ENCODE measurements at places on chromosomes 11 and 22.

GRCh38 chr11:41456269-41456668 lies 3.2 kb downstream of the LRRC4C start:
- no peak for DNase-seq

DNA sequence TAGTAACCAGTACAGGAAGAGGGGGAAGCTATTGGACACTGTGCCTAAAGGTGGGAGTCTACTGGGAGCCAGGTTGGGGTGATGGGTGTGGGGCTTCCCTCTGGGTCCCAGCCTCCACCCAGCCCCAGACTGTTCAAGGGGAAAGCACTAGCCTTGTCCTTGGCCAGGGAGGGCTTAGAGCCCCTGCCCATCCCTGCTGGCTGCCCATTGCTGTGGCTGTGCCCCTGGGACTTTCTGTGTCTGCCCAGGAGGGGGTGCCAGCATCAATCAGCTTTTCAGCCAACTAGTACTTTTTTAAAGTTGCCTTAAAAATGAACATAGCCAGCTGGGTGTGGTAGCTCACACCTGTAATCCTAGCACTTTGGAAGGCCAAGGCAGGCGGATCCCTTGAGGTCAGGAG lies 19.9 kb downstream of the INCENP start:
- DNase-seq: no peak

DNA sequence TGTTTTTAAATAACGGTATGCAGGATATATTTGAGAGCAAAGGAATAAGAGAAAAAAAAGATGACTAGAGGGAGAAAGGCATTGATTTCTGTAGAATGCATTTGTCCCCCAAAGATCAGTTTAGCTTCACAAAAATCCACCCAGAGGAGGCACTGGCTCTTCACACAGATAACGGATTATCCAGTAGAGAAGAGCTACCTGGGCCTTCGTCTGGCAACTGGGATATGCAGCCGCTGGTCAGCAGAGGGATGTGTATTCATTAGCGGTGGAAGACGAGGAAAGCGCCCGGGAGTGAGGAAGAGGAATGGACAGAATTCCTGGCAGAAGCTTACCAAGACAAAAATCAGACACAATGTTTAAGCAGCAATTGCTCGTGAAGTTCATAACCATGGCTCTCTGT lies 5.6 kb upstream of the WT1 start:
- DNase-seq: no peak

- DNase-seq: no peak
Observed at GRCh38 chr22:46998331-46998730, 235.9 kb downstream of the TBC1D22A start.

- DNase-seq: no peak
Observed at GRCh38 chr11:9052316-9052715, 39.1 kb downstream of the SCUBE2 start.
